ENCODE measurements at places on chromosomes 4 and X.
A peak's percentile ranks its signal among the peaks of the same experiment; 100 is the strongest.

DNA sequence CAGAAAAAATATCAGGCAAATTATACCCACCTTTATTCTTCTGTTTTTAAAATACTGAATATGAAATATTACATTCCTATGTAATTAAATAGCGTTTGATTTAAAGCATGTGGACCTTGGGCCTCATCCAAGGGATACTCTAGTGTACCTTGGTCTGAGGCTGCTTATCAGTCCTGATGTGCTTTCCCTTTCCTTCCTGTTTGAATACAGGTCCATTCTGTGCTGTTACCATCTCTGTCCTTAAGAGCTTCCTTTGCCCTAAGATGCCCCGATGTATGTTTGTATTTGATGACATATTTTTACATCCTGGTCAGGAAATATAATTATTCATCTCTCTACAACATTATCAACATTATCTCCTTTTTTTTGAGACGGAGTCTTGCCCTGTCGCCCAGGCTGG lies 24.1 kb downstream of the FAT4 start:
- no peak for DNase-seq

DNA sequence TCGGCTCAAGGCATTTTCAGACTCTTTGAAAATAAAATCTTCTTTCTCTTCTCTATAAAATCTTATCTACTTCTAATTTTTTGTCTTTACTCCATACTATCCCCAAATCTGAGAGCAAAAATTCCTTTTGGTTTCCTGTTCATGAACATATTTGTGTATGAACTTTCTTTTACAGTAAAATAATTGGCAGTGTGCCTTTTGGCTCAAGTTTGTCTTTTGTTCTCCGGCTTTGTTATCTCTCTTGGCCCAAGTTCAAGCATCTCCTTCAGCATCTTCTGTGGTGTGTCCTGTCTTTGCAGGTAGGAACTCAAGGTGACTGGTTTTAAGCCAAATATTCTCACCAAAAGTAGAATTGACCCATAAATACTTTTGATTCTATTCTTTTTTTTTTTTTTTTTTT lies 276.6 kb upstream of the FAT1 start:
- DNase-seq: no peak

GRCh38 chr4:73728091-73728741 lies 12.2 kb upstream of the CXCL8 start:
- no peak for DNase-seq

DNA sequence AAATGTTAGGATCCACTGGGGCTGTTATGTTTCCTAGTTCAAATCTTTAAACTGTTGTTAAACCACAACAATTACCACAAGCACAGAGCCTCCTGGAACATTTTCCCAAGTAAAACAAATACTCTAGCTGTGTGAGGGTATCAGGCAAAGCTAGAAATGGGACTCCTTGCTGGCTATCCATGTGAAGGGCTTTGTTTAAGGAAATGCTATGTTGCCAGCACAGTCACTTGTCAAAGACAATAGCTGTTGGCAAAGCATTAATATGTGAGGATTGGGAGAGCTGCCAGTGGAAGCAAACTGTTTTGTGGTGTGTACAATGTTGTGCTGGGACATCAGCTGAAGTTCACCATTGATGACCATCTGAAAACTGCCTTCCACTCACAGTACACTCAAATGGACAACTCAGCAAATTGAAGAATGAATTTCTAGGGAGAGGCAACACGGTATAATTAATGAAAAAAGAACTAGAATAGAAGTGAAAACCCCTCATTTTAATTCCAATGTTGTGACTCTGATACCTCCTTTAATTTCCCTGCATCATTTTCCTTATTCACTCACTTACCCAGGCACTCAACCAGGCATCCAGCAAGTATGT lies 100.8 kb downstream of the ANXA3 start:
- peak; percentile 68 for DNase-seq

GRCh38 chrX:154373340-154374306 lies 811 bp downstream of the FLNA start:
- DNase-seq: peak; percentile 70

DNA sequence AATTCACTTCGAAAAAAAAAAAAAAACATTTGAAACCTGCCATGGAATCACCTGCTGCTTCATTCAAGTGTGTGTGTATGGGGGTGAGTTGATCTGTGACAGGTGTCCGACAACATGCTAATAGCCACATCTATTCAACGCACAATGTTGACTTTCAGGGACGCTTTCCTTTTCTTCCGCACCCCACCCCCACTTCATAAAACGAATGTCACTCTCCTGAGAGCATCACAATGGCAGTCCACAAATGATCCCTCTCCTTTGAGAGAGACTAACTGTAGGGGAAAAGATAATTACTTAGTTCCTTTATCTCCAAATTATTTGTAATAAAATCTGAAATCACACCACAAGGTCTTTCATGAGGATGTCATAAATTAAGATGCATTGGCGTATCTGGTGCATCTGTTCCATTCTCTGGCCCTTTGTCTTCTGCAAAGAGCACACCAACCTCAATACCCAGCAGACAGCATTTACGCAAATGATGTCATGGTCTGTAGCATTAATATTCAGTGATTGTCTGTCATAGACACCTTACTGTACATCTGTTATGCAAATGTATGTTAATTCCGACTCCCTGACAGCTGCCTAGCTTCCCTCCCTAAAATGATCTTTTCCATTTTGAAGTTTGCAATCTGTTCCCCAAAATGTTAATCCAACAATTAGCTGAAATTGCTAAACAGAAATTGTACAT lies 640.0 kb upstream of the BOD1L1 start:
- DNase-seq: no peak

GRCh38 chrX:134369576-134369975 lies 90.4 kb upstream of the HPRT1 start:
- DNase-seq: no peak

DNA sequence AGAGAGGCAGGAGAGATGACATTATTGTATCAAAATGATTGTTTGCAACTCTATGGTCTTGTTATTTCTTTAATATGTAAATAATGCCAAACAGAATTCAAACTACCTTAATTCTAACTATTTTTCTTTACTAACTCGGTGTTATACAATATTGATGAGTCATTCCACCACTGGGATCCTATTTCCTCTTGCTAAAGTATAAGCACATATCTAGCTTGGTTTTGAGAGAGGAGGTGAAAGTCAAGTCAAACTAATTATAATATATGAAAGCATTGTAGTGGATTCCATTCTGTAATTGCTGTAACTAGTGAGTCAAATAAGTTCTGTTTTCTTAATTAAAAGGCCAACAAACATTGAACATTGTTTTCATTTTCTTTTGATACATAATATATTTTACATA lies 837.6 kb downstream of the PDHA2 start:
- DNase-seq: no peak

GRCh38 chr4:53706422-53707032 lies 115.2 kb upstream of the LNX1 start:
- peak; percentile 62 for DNase-seq

- DNase-seq: no peak
Measured at GRCh38 chr4:70315928-70316327, 18.9 kb upstream of the CABS1 start.

GRCh38 chr4:536351-536972 lies 37.5 kb downstream of the PIGG start:
- DNase-seq: no peak

- peak; percentile 2 for DNase-seq
Measured at GRCh38 chrX:102745857-102746584, 25.5 kb downstream of the GPRASP3 start.

- no peak for DNase-seq
Measured at GRCh38 chr4:38489924-38490639, 173.9 kb upstream of the KLF3 start.

DNA sequence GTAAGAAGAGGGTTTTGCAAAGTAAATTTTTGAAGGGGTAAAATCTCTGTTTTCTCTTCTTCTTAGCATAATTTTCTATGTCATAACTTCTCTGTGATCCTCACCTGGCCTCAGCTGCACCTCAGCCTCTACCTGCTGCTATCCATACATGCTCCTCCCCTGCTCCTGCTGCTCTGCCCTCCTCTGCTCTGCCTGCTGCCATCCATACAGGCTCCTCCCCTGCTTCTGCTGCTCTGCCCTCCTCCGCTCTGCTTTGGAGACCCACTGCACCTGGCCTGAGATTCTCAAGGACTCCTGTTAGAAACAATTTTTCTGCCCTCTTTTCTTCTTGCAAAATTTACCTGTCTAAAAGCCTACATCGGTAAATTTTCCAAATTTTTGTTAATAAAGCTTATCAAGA lies 388.6 kb upstream of the PITX2 start:
- DNase-seq: no peak

- DNase-seq: peak; percentile 61
Measured at GRCh38 chr4:102696758-102697157, 64.0 kb downstream of the MANBA start.

- DNase-seq: no peak
Measured at GRCh38 chr4:167779864-167780263, 312.5 kb upstream of the ANXA10 start.

DNA sequence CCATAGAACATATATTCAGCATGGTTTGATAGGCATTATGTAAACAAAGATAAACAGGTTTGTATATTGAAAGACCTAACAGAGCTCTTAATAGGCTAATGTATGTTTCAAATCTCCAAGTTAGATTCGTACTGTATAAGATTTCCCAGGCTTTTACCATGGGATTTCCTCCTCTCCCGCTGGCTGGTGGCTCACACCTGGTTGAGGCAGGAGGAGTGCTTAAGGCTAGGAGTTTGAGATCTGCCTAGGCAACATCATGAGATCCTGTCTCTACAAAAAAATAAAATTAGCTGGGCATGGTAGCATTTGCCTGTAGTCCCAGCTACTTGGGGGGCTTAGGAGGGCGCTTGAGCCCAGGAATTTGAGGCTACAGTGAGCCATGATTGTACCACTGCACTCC lies 5.4 kb downstream of the CPE start:
- DNase-seq: no peak

DNA sequence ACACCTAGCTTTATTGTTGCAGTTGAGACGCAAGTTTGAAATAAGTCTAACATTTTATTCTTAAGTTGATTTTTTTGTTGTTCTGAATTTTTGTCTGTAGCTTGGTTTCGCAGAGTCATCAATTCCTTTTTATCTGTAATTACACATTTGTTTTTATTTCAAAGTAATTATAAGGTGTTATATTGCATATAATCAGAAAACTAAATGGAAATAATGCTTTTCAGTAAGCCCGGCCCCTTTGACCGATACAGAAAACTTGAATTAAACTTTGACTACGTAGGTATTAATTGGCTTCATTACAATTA lies 2.1 kb downstream of the KDM6A start:
- no peak for DNase-seq

DNA sequence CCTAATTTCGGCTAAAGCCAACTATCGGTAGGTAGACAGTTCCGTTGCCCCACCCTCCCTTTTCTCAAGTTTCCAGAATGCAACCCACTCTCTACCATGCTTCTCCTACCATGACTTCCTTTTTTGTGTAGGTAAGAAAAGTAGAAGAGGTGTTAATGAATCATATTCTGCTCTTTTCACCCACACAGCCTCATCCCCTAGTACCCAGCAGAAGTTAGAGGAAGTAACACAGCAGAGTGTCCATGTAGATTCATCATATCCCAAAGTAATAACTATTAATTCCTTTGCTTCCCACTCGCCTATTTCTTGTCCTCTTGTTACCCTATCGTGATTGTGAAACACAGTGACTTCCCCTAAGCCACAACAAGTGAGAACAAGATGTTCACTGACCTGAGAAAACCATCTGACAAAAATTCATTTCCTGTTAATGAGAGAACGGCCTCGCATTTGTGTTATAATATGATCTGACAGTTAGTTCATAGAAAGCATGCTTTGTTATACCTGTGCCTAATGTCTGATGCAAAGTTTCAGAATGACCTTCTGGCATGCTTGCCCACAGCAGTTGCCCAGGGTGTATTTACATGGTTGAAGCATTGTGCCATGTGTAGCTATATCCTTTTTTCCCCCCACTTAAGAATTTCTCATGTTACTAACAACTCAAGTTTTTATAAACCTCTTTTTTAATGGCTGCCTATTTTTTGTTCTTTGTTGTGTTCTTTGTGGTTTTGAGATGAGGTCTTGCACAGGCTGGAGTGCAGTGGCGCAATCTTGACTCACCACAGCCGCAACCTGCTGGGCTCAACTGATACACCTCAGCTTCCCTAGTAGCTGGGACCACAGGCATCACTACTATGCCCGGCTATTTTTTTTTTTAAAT lies 185.6 kb downstream of the RAP1GDS1 start:
- peak; percentile 59 for DNase-seq

DNA sequence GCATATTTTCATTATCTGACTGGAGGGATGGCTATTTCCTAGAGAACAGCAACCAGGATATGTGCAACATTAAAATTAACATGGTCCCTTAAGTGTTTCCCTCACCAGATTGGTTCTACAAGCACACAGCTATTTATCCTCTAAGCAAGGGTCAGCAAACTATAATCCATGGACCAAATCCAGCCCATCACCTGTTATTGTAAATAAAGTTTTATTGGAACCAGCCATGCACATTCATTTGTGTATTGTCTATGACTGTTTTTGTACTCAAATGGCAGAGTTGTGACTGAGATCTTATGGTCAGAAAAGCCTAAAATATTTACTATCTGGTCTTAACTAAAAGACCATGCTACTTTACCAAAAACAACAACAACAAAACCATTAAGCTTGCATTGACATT lies 77.9 kb downstream of the AMELX start:
- no peak for DNase-seq

DNA sequence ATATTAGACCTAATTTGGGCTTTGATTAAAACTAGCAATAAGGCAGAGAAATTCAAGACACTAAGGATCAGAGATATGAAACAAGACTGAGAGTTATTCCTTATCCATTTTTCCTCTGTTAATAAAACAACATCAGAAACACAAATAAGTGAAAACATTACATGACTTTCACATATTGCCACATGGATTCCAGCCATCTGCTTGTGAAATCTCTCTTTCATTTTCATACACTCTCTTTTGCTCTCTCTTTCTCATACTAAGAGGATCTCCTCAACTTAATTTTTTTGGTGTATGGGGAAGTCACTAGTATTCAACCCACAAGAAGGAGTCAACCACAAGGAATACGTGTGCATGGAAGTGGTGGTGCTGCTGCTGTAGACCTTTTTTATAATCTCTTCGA lies 183.0 kb downstream of the LDB2 start:
- peak; percentile 24 for DNase-seq

DNA sequence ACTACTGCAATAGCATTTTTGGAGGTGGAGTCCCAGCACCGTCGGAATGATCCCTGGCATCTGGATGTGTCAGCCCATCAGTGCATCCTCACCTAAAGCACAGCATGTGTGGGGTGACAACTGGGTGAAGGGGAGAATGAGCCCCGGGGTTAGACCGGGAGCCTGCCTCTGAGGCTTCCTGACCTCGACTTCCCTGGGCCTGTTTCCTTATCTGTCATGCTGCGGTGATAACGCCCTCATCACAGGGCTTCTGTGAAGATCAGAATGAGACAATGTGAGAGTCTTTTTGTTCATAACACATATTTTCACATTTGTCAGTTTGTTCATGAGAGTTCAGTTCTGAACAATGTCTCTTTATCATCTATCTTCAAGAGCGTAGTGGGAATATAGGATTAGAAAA lies 31.1 kb upstream of the PDLIM3 start:
- no peak for DNase-seq

- DNase-seq: peak; percentile 7
Measured at GRCh38 chr4:155795991-155796390, 37.2 kb downstream of the GUCY1B1 start.

- no peak for DNase-seq
Measured at GRCh38 chrX:64186974-64187761, 18.3 kb downstream of the AMER1 start.

GRCh38 chr4:124499261-124499660 lies 213.3 kb downstream of the ANKRD50 start:
- peak; percentile 28 for DNase-seq

- no peak for DNase-seq
Measured at GRCh38 chr4:182513587-182514291, 270.5 kb downstream of the TENM3 start.

Data from fibroblast of gingiva (primary cell).